ENCODE measurements at places on chromosomes 2 and 18.

DNA sequence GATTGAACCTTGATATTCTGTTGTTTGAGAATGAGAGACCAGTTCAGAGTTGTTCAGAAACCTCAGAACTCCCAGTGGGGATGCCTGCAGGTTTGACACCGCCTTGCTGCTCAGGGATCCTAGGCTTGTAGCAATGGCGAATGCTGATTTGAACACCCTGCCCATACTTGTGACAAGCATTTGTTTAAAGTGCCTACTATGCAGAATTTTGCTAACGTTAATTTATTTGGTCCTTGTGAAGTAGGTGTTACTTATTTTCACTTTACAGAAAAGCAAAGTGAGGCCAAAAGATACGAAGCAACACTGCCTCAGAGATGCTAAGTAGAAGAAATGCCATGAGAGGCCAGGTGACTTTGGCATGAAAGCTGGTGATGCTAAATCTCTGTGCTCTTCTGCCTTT, 32.3 kb downstream of the STON1 start:
- no peak for DNase-seq

DNA sequence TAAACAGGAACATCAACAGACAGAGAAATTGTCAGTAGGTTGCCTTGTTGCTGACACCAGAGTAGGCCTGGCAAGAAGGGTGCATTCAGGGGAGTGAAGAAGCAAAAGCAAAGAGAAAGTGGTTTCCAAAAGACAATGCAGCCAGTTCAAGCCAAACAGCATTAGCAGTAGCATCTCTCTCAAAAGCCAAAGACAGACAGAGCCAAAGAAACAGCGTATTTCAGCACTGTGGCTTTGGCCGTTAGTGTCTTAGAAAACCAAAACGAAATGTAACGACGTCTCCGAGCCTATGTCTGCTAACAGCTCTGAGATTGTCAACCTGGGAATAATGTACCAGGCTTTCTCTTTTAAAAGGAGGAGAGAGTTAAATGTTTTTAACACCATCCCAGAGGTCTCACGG, 178.6 kb downstream of the NRP2 start:
- DNase-seq, result no peak

DNA sequence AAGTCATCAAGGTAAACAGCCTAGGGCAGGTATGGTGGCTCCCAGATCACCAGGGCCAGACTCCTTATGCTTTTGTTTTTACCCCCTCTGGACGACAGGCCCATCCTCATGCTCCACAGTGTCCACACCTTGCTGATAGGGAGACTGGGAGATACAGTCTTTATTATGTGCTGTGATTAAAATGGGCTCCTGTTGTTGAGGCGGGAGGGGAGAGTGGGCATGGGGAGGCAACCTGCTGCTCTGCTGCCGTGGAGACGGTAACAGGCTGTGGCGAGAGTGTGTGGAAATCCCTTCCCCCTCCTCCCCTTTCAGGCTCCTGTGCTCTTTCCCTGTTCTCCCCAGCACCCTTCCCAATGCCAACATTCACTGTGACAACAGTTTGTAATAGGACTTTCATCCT, 38.2 kb upstream of the PNO1 start:
- no peak for DNase-seq

DNA sequence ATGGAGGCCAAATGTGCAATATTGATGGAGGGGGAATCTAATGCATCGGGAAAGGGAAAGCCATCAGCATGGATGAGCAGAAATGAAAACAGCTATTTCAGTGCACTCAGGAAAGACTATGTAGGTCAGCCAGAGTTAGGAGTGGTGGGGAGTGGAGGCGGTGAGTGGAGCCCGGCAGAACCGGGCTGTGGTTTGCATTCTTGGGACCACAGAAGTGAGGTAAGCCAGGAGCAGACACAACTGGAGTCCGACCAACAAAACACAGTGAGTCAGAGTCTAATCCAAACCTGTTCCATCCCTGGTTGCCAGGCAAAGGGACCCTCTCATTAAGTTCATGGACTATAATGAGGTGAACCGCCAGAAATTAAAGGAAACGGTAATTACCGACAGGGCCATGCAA, 61.1 kb upstream of the RAB12 start:
- no peak for DNase-seq

DNA sequence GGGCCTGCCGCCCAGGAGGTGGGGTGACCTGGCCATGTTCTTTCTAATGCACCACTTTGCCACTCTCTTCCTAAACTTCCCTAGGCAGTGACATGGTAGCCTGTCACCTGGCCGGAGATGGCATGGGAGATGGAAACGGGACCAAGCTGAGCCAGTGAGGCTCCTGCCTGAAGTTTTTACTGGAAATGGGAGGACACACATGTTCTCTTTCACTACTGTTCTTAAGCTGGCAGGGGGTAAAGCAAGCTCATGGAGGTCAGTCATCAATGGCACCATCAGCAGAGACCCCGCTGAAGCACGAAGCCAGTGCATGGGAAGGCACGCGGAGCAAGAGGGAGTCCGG, 50.7 kb downstream of the ATIC start:
- no peak for DNase-seq

GRCh38 chr2:105261061-105261460, 19.5 kb downstream of the GPR45 start:
- DNase-seq, result no peak

GRCh38 chr2:157124731-157125130, 132.8 kb upstream of the GALNT5 start:
- no peak for DNase-seq

DNA sequence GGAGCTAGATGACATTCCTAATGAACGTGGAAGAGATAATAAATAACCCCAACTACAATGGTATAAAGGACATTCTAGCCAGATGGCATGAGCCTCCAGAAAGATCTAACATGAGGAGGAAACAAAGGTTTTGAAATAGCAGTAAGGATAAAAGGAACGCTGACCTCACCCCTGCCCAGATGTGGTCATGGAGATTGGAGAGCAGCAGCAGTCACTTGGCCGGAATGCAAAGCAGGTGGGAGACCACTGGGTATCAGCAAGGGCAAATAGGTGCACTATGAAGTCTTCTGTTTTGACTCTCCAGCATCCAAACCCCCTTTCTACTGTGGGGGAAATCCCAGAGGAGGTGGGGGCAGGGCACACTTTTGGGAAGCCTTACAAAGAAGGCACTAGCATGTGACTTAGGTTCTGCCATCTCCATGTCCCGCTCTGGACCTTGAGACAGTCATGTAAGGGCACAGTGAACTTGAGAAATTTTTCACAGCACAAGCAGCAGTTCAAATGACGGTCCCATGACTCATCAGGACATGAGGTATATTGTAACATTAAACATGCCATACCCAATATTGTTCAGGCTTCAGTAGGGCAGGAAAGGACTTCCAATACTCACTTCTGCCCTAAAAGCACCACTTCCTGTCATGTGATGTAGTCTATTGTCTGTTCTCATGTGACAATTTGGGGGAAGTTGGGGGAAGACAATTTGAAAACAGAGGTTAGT, 55.2 kb downstream of the METTL4 start:
- no peak for DNase-seq

- DNase-seq, result no peak
These were observed 493.2 kb upstream of the FANCL start for GRCh38 chr2:58734365-58734764.

- no peak for DNase-seq
These were observed 45.0 kb downstream of the SDC1 start for GRCh38 chr2:20179755-20180594.

- DNase-seq, result no peak
These were observed 238.5 kb downstream of the GALR1 start for GRCh38 chr18:77487951-77488740.

GRCh38 chr18:58196164-58196563, 152.1 kb downstream of the NEDD4L start:
- no peak for DNase-seq

DNA sequence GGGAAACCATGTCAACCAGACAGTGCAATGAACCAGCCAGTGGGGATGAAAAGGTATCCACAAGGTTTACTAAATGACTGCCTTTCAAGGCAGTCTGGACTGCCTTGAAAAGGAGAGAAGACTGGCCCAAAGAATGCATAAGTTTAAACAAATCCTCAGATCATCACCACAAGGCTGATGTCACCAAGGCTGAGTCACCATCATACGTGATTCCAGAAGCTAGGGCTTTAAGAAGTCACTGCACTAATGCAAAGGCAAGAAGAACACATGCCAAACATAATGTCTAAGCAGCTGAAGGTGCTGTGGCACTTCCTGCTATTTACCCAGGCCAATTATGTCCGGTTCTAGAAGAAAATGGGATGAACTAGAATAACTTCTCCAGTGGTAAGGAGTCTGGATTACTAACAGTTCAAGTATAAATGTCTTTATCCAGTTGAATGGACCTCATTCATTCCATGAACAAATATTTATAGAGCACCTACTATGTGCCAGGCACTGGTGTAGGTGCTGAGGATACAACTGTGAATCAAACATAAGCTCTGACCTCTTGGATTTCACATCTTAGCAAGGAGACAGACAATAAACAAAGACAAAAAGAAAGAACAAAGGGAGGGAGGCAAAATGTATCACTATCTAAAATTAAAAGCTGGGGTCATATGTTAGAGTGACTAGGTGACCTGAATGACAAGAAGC, 37.6 kb upstream of the ONECUT2 start:
- no peak for DNase-seq

- DNase-seq, result peak; percentile 67
These were observed 17.0 kb upstream of the CIDEA start for GRCh38 chr18:12236934-12237832.

- no peak for DNase-seq
These were observed 110.2 kb upstream of the LRP1B start for GRCh38 chr2:142241016-142241415.

GRCh38 chr2:12066986-12067385, 320.6 kb downstream of the LPIN1 start:
- no peak for DNase-seq

- DNase-seq, result no peak
These were observed 9.9 kb upstream of the INO80C start for GRCh38 chr18:35507623-35508022.
